Stimulated activated CD8-positive, alpha-beta memory T cell treated with anti-CD3 and anti-CD28 coated beads, Interleukin-15, amount 100 ng/mL, for 24 hours (primary cell): ENCODE measurements at places on chromosomes 11 and 22.

DNA sequence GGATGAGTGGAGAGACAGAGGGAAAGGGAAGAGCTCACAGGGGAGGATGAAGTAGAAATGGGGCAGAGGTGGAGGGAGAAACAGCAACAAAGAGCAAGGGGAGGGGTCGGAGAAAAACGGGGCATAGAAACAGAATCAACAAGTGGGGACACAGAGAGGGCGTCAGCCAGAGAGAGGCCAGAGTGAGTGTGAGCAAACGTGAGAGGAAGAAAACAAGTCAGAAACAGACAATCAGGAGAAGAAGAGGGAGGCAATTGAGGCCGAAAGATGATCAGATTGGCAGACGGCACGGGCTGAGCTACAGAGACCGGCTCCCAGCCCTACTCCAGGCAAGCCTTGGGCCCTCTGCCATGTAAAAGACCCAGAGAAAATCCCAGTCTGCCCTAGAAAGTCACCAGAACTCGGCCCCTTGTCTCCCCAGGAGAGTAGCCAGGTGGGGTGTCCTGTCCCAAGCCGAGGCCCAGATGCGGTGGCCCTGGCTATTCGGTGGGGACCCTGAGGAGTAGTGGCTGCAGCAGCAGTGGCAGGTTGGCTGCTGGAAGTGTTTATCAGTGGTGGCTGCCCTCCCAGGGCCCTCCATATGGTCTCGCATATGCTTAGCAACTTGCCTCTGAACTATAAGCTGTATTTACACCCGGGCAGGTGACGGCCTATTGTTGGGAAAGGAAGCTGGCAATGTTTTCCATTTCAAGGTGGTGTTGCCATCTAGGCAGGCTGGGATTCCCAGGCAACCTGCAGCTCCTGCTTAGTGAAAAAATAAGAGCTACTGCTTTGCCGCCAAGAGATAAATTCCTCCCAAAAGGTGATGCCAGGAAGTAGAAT is 14.8 kb upstream of the TSPAN18 start:
- DNase-seq = no peak

GRCh38 chr11:95821640-95822039 is 31.3 kb downstream of the CEP57 start:
- no peak for DNase-seq

DNA sequence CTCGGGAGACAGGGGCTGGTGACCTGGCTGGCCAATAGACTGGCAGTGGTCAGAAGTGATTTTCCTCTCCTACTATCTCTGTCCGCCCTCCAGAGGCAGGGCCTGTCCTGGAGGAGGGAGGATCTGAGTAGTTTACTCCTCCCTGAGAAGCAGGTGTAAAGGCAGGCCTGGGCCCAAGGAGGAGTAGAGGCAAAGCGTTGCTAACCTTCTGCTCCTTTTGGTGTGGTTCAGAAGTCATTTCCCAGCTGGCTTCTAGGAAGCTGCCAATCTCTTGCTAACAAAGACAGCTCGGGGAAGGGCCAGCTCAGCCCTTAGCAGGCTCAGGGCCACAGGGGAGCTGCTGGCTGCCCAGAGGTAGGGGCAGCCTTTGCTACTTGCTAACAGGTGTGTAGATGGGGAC is 151.1 kb upstream of the NECTIN1 start:
- DNase-seq = no peak

- no peak for DNase-seq
Observed at GRCh38 chr11:88281317-88281712, 56.2 kb downstream of the CTSC start.

GRCh38 chr11:45233121-45233803 is 52.9 kb downstream of the SYT13 start:
- peak; percentile 30 for DNase-seq

- no peak for DNase-seq
Observed at GRCh38 chr22:26707581-26707980, 50.2 kb downstream of the MIAT start.

GRCh38 chr11:24585192-24585591 is 88.3 kb downstream of the LUZP2 start:
- no peak for DNase-seq

- no peak for DNase-seq
Observed at GRCh38 chr22:21025763-21026755, 6.3 kb downstream of the SLC7A4 start.

- DNase-seq = no peak
Observed at GRCh38 chr11:128055576-128056217, 531.7 kb downstream of the ETS1 start.

GRCh38 chr11:118412921-118413320 is 11.5 kb downstream of the ATP5MG start:
- no peak for DNase-seq

GRCh38 chr22:17536269-17536668 is 27.0 kb upstream of the SLC25A18 start:
- no peak for DNase-seq

DNA sequence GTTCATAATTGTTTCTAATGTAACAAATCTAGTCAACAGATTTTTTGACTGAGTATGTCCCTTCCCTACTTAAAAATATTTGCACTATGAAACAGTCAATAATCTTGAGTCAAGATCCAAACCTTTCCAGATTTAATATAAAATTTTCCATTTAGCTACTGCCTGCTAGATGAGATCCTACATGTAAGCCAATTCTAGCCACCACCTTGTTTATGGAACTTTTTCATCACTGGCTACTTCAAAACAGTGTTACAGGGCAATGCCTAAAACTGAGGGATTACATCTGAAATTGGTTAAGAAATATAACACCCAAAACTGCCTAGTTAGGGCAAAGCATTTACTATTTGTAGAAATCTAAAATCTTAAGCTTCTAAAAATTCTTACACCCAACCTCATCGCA is 10.5 kb upstream of the FUT4 start:
- no peak for DNase-seq

- no peak for DNase-seq
Observed at GRCh38 chr22:36220451-36220921, 18.8 kb downstream of the APOL2 start.
